Tibial artery (tissue), 4 donors: ENCODE measurements at places on chromosomes 7 and 10.

GRCh38 chr7:127891144-127891543, 140.1 kb downstream of the LRRC4 start:
- DNase-seq: no peak

DNA sequence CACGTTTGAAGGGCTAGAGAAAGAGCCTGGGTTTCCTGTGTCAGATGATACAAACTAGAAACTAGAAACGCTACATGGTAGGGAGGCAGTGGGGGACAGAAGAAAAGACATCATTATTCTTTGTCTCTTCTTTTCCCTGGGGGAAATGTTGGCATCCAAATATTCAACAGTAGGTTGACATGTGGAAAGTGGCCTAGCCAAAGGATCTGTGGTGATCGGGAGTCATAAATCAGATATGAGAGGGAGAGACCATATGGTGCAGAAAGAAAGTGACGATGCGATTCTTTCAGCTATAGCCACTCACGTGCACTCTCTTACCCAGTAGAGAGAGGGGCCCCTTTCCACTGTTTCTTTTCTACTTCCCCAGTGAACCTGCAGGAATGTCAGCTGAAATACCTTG, 964.7 kb downstream of the LRMDA start:
- DNase-seq: no peak

DNA sequence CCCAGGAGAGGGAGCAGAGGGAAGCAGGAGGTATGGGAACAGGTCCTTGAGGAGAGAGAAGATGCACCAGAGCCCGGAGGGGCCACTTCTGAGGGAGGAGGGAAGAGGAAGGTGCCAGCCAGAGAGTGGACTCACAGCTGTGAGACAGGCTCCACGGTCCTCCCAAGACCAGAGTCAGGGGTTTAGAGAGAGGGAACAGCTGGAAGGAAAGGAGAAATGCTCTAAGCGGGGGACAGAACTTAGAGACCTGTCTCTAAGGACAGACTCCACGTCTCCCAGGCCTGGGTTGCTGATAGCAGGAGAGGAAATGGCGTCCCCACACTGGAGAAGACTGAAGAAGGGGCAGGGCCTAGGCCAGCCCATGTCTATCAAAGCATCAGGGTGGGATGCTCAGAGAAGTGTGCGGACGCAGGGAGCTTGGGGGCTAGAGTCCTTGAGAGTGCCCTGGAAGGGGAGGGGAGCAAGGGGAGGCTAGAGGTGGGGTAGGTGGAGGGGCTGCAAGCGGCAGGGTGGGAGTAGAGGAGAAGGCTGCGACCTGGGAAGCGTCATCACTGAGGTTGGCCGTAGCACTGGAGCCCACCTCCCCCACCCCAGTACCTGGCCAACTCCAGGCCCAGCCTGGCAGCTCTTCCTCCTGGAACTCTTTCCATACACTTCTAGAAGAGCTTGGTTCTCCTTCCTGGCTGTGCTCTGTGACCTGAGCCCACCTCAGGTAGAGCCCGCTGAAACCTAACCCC, 25.6 kb upstream of the GRID1 start:
- DNase-seq: no peak

DNA sequence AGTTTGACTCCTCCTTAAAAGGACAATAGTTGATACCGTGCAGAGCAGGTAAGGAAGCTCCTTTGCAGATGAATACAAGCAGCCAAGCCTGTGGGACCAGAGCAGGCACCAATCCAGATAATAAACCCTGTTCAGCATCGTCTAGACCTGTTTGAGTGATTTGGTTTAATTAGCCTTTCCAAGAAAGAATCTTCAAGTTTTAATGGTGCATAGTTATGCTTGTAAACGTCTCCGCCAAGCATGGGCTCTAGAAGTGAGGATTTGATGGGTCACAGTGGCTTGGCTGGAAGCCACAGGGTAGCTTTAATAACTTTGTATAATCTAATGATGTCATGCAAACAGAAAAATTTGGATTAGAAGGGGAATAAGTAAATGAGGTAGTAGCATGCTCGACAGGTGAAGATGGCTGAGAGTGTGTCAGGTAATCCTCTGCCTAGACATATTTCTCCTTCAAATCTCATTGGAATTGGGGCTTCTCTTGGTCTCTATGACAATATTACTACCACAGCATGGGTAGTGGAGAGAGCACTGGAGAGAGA, 188.4 kb downstream of the DYNC1I1 start:
- DNase-seq: no peak

DNA sequence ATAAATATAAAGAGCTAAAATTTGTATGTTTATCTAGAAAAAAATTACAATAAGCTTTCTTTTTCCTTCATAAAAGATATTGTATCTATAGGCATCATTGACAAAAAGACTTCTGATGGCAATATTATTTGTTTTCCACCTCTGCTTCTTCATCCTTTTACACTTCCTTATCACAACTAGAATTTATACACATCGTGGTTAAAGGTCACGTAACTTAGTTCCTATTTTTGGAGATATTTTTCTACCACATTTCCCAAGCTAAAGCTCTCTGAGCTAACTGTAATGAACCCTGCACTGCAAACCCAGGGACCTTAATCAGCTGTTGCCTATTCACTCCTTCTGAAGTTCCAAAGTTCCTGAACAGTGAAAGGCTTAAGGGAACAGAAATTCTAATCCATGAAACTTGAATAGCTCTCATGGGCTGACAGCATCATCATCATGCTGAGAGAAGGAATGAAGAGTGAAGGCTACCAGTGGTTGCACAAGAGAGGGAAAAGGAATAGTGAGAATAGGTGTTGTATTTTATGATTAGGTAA, 106.1 kb upstream of the SLC13A1 start:
- DNase-seq: no peak
